Inflammatory macrophage treated with lipopolysaccharide for 1 hour (primary cell): ENCODE measurements at places on chromosomes 11 and 22.

DNA sequence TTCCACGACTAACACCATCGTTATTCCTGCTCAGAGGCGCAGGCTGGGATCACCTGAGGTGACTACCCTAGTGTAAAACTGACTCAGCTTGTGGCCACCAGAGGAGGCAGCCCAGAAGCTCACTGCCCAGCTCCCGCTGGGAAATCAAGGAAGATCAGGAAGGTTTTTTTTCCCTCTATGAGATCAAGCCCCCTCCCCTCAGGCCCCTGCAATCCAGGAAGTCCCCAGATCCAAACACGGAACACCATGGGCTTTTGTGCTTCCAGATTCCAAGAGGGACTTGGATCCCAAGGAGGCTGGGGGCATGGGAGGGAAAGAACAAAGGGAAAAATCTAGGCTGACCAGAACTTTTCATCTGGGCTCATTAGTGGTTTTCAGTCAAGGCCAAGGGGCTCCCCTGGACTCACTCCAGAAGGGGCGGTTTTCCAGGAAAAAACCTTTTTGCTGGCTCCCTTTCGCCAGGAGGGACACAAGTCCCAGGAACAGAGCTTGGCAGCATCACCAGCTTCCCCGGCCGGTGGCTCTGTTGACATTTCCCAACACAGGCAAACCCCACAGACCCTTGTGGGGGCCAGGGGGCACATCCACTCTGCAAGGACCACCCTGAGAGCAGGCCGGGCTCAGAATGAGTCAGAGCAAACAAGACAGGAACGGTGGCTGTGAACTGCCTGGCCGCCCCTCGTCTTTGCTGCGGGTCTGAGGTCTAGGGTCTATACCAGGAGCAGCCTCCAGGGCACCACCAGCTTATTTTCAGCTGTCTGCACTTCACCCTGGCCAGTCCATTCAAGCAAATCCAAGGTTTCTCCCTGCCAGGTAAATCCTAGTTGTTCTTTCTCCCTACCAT, 36.8 kb downstream of the MYH9 start:
- no peak for DNase-seq

- no peak for DNase-seq
These were observed 525 bp downstream of the BIK start for GRCh38 chr22:43110927-43111623.

GRCh38 chr11:59560702-59561473, 49.5 kb downstream of the OR4D9 start:
- DNase-seq, result peak; percentile 75

DNA sequence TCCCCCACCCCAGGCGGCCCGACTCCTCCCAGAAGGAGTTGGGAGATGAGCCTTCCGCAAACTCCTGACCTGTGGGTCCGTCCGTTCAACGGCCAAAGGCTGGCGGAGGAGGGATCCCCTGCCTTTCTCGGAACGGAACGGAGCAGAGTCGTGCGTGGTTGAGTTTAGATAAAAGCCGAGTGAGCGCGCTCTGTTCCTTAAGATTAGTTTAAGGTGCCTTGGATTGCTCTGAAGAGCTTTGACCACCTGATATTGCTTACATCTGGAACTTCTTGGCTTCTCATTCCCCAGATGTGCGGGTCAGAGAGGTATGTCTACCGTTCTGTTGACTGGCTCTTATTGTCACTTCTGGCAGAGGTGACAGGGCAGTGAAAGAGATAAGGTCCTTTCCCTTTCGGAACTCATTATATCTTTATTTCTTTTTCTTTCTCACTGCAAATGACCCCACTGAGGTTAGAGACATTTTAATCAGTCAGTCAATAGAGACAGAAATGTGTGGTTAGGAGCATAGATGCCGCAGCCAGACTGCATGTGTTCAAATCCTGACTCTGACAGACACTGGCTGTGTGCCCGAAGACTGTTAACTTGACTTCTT, at the start of gene TRIM6:
TRIM6 (plus strand) TSS at position 31 of the 595 bp plus-strand sequence; CDS start at position 292, 261 bp downstream.
- peak; percentile 35 for DNase-seq

GRCh38 chr22:29734406-29734805, 14.6 kb downstream of the CABP7 start:
- no peak for DNase-seq

DNA sequence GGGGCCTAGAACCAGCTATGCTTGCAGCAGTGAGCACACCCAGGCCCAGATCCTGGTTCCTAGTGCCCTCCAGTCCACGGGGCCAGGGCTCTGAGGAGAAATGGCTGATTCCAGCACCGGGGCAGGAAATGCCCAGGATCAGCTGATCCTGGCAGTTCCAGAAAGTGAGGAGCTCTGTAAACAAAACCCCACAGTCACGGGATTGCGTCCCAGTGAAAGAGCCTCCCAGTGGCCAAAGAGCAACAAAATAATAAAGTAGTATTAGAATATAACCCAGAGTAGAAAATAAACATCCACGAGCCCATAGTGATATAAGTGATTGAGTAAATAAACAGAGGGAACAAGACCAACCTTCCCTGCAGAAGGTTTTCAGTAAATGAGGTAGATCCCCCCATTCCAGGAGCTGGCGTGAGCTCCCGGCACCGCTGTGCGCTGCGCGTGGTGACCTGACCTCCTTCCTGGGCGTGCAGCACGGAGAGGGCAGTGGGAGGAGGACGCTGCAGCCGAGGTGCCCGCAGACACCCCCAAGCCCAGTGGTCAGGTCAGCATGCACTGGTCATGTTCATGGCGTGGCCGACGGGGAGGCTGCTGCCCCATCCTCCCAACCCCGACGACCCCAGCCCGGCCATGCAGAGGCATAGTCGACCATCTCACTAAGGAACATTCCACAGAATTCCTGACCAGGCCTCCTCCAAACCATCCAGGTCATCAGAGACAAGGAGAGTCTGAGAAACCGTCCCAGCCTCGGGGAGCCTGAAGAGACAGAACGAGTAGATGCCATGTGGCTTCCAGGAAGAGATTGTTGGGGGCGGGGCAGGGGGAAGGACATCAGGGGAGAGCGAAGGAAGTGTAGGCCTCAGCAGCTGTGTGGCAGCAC, 19.8 kb downstream of the PTDSS2 start:
- no peak for DNase-seq

DNA sequence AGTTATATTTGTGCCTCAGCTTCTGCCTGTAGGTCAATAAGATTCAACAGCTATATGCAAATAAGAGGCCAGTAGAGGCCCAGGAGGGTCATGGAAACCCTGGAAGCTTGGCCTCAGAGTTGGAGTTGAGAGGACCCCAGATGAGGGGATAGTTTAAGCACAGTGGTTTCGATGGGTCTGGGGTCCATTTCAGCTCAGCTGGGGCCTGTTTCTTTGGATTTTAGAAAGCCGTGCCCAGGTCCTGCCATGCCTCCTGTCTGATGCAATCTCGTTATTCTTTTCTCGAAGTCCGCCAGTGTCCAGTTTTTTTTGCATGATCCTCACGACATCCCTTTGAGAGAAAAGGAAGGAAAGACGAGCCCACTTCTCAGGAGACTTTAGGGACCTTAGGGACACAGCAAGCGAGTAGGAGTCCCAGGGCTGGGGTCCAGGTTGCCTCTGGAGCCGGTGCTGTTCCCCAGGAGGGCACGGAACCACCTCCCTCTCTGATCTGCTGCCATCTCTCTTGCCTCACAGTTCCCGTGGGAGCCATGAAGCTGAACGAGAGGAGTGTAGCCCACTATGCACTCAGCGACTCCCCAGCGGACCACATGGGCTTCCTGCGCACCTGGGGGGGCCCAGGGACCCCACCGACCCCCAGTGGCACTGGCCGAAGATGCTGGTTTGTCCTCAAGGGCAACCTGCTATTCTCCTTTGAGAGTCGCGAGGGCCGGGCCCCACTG, 2.6 kb upstream of the SMDT1 start:
- no peak for DNase-seq

- DNase-seq, result no peak
These were observed 9.4 kb downstream of the ALDH3B1 start for GRCh38 chr11:68019486-68019885.

DNA sequence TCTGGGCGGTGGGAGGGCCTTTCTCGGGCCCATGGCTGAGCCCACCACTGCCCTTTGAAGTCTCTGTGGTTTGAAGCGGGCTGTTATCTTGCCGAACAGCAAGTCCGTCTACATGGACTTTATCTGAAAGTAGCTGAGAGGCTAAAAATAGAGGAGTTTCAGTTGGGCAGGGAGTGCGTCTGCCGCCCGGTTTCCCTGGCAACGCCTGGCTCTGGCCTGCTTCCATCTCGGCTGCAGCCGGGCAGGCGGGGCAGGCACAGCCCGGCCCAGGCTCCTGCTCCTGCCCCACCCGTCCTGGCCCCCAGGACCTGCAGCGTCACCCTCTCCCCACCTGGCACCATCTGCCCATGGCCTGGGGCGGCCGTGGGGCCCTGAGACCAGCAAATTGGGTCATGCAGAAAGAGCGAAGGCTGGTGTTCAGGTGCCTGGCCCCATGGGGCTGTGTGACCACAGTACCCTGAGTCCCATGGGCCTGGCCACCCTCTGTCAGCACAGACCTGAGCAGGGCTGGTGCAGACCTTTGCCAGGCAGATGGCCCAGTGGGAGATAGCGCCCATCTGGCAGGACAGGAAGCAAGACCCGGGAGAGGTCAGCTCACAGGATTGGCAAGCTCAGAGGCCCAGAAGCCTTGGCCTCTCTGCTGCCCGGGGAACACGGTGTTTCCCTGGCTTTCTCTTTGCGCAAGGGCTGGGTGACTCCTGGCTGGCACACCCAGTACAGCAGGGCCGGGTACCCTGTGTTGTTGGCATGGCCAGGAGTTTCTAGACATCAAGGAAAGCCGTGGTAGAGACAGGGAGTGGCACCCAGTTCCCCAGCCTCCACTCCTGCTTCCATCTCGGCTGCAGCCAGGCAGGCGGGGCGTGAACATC, 79.1 kb upstream of the KCNQ1OT1 start:
- DNase-seq, result no peak

DNA sequence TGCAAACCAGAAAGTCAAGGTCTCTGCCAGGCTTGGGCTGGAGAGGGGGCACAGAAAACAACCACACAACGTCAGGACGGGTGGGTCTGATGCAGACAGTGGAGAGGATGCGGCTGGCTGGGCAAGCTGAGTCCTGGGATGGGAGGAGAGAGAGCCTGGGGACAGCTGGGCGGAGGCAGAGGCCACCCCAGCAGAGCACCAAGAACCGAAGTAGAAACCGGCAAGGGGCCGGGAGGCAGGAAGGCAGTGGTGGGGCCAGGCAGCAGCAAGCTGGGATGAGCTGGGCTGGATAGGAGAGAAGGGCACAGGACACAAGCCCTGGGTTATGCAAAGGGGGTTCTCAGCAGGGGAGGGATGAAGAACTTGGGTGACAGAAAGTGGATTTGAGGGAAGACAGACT, 188.2 kb downstream of the SHANK2 start:
- no peak for DNase-seq

- peak; percentile 30 for DNase-seq
These were observed 41.8 kb upstream of the TH start for GRCh38 chr11:2213384-2213842.

- DNase-seq, result no peak
These were observed 266.9 kb upstream of the NARS2 start for GRCh38 chr11:78841456-78842060.

DNA sequence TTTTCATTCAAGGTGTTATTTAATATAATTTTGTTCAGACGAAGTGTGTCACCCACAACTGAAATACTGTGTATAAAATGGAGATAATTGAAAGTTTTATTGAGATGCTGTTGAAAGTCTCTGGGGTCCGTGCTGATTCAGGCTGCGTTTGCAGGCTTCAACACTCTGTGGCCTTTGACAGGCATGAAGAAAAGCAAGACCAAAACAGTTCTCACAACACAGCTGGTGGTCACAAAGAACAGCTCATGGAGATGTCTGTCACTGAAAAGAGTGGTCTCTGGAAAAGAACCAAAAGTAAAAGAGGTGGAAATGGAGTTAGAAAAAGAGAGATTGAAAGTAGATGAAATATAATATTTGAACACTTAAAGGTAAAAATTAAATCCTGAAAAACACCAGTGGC, 9.8 kb upstream of the MPPED2 start:
- DNase-seq, result no peak

DNA sequence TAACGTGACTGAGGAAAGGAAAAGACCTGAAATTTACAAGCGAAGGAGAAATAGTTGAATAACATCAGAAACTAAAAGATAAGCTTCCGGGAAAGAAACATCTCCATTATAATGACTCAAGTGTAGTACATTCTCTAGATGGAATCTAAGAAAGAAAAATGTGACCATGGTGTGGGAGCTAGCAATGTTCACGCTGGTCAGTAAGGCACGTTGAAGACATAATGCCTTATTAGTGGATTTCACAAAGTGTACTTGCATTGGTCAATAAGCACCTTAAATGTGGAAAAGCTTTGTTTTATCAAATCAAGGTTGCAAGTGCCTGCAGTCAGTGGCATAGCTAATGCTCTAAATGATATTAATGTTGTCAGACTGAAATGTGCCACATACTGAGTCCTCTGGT, 2.8 kb upstream of the LARGE1 start:
- no peak for DNase-seq

DNA sequence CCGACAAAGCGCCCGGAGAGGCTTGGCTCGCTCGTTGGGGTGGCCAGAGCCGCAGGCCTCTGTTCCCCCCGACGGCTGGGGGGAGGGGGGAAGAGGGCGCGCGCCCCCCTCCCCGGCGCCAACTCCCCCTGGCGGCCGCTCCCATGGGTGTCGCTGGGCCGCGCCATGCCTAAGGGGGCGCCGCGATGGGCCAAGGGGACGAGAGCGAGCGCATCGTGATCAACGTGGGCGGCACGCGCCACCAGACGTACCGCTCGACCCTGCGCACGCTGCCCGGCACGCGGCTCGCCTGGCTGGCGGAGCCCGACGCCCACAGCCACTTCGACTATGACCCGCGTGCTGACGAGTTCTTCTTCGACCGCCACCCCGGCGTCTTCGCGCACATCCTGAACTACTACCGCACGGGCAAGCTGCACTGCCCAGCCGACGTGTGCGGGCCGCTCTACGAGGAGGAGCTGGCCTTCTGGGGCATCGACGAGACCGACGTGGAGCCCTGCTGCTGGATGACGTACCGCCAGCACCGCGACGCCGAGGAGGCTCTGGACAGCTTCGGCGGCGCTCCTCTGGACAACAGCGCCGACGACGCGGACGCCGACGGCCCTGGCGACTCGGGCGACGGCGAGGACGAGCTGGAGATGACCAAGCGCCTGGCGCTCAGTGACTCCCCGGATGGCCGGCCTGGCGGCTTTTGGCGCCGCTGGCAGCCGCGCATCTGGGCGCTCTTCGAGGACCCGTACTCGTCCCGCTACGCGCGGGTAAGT, 1.4 kb downstream of the KCNC1 start:
- DNase-seq, result no peak

DNA sequence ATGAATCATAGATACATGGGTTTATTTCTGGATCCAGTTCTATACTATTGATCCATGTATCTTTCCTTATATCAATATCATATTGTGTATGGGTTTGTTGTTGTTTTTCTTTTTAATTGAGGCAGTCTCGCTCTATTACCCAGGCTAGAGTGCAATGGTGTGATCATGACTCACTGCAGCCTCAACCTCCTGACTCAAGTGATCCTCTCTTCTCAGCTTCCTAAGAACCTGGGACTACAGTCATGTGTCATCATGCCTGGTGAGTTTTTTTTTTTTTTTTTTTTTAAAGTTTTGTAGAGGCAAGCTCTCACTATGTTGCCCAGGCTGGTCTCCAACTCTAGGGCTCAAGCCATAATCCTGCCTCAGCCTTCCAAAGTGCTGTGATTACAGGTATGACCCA, 1589.4 kb upstream of the TENM4 start:
- no peak for DNase-seq

GRCh38 chr11:57311109-57311936, 13.4 kb downstream of the TNKS1BP1 start:
- DNase-seq, result peak; percentile 89
